ENCODE measurements at places on chromosomes 1 and 21.

DNA sequence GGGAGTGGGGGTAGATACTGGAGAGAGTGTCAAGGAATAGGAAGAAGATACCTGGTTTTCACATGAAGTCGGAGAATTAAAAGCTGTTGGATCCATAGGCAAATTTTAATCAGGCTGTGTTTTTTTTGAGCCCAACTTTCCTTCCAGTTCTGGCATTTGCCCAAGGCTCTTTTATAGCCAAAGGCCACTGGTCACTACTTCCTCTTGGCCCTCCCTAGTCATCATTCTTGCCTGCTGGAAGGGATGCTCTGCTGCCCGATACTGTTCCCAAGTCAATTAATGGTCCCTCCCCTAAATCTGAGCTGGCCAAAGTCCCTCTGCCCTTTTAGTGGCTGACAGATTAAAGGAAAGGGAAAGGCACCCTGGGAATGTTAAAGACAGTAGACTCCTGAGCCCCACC lies 102.8 kb upstream of the ZNF648 start:
- DNase-seq = no peak

- no peak for DNase-seq
Measured at GRCh38 chr21:32834916-32835235, 63.3 kb upstream of the PAXBP1 start.

GRCh38 chr1:116827607-116828105 lies 73.4 kb downstream of the CD2 start:
- no peak for DNase-seq

DNA sequence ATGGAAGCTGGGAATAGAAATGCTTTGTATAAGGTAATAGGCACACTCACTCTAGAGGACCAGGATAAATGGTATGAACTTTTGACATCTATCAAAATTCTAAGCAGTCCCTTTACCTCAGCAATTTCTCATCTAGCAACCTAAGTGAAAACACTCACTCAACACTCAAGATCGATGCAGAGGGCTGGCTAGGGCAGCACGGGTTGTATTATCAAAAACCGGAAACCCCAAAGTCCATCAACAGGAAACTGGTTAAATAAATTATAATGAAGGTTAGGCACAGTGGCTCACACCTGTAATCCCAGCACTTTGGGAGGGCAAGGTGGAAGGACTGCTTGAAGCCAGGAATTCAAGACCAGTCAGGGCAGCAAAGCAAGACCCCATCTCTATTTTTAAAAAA lies 9.4 kb downstream of the USP48 start:
- no peak for DNase-seq

GRCh38 chr1:150498342-150498741 lies 9.6 kb upstream of the ECM1 start:
- DNase-seq = no peak

DNA sequence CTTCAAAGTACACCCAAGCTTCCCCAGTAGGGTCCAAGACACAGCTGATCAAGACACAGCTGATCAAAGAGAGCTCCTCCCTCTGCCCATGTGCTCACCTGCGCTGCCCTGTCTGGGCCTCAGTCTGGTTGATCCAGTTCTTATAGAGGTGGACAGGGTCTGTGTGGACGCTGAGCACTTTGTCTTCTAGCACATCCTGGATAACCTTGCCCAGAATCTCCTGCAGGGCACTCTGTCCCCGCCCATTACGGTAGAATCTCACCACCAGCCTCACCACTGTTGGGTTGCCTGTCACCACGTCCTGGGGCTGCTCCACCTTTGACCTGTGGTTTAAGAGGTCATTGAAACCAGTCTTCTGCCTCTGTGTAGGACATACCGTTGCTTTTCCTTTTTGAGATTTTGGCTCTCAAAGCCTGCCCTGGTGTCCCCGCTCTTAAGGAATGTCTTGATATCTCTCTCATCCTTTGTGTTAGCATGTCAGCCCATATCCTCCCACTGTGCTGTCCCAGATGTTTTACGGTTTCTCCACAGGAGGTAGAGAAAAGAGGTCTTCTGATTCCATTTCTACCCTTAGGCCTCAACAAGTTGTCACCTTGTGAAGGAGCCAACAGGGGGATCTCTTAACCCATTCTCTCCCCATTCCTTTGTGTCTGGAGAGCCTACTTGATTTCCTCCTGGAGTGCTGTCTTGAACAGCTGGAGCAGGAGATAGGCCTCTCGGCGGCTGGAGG lies 33.5 kb downstream of the IQGAP3 start:
- no peak for DNase-seq

DNA sequence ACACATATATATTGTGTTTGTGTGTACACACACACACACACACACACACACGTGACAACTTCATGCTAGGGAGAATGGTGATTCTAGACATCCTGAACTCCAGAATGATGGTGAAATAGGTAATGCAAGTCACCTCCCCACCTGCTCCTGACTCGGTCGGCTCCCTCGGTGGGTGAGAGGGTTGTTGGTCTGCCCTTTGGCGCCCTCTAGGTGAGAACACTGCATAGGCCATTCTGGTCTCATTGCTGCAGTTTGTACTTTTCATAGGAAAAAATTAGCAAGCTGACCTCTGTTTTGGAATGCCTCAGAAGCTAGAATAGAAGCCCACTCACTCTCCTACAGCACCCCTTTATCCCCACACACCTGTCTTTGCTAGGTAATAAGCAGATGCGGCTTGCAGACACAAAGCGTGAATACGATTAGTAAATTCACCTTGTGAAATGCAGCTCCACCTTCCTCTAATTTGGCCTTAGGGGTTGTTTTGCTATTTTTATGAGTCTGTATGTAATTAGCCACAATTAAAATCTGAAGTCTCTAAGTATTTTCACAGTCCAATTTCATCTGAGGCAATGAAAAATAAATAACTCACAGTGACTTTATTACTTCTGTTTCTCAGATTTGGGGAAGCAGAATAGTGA lies 130.0 kb upstream of the KCNJ15 start:
- peak; percentile 27 for DNase-seq

DNA sequence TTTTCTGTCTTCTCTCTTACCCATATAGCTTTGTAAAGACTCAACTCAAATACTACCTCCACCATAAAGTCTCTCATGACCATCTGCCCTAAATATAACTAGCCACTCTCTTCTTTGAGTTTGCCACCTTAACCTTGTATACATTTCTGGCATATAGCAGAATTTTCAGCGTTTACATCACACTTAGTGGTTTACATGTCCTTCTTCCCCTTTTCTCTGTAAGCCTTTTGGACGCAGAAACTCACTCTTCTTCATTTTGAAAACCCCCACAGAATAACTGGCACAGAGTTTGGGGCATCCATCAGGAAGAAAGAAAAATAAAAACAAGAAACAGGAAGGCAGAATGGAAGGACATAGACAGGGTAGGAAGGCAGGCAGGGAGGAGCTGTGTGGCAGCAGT lies 131.8 kb upstream of the DUSP10 start:
- no peak for DNase-seq

DNA sequence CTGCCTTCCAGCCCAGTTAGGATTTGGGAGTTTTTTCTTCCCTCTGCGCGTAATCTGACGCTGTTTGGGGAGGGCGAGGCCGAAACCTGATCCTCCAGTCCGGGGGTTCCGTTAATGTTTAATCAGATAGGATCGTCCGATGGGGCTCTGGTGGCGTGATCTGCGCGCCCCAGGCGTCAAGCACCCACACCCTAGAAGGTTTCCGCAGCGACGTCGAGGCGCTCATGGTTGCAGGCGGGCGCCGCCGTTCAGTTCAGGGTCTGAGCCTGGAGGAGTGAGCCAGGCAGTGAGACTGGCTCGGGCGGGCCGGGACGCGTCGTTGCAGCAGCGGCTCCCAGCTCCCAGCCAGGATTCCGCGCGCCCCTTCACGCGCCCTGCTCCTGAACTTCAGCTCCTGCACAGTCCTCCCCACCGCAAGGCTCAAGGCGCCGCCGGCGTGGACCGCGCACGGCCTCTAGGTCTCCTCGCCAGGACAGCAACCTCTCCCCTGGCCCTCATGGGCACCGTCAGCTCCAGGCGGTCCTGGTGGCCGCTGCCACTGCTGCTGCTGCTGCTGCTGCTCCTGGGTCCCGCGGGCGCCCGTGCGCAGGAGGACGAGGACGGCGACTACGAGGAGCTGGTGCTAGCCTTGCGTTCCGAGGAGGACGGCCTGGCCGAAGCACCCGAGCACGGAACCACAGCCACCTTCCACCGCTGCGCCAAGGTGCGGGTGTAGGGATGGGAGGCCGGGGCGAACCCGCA lies at the start of gene PCSK9:
Gene PCSK9 (plus strand): TSS at position 207 of the 741 bp plus-strand sequence. CDS start 290 bp downstream, at position 497.
- DNase-seq = no peak

GRCh38 chr21:44962403-44962966 lies 22.7 kb downstream of the SLX9 start:
- DNase-seq = no peak

DNA sequence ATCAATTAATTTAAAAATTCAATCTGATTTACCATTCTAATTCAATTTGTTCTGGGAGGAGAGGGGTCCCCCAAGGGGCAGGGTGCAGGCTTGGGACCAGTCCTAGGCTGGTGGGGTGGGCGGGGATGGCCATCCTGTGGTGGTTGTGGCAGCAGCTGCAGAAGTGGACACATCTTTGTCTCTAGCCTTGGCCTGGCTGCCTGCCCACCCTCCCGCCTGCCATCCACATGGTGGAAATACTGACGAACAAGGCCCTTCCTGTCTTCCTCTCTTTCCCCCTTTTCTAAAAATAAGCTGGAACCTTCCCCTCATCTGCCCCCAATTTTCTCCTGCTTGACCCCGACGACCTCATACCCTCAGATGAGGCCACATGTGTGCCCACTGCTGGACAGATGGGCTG lies 130.9 kb downstream of the FOXD2 start:
- no peak for DNase-seq

DNA sequence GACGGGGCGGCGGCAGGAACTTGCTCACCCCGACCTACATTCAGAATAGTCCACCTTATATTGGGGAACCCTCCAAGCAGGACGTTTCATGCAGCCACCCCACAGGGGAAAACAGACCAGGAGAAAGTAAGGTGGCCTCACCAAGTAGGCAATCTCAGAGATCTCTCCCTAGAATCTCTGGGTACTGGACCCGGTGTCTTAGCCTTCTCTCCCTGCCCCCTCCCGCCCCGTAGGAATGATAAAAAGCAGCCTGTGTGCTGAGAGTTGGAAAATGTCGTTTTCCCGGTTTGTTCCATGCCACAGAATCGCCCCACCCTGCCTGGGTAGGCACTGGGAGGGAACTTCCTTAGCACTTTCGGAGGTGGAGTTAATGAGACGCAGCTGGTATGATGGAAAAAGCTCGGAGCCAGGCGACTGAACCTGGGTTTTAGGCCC lies 789 bp upstream of the PTPN14 start:
- no peak for DNase-seq

DNA sequence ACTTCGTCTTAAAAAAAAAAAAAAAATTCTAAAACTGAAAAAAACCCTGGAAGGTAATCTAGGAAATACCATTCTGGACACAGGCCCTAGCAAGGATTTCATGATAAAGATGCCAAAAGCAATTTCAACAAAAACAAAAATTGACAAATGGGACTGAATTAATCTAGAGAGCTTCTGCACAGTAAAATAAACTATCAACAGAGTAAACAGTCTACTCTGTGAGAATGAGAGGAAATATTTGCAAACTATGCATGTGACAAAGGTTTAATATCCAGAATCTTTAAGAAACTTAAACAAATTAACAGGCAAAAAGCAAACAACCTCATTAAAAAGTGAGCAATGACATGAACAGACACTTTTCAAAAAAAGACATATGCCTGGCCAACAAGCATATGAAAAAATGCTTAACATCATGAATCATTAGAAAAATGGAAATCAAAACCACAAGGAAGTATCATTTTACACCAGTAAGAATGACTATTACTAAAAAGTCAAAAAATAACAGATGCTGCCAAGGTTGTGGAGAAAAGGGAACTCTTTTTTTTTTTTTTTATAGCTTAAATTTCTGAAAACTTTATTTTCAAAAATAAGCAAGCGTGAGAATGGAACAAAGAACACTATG lies 29.4 kb upstream of the RNPC3 start:
- DNase-seq = no peak

DNA sequence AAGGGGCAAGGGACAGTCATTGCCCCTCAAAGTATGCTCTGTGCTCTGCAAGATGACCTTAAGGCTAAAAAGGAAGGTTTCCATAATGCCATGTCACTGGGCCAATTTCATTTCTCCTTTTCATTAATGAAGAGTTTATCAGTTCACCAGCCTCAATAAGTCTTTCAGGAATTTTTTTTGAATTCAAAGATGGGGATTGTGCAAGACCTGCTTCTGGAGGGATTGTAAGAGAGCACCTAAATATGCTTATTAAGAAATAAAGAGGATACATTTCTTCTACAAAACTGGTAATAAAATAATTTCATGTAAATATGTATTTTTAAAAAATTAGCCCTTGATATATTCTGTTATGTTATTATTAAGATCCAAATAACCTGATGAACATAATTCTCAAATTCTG lies 86.8 kb upstream of the RGS4 start:
- no peak for DNase-seq

GRCh38 chr1:118945489-118945888 lies 42.7 kb downstream of the TBX15 start:
- no peak for DNase-seq

GRCh38 chr1:25222606-25223005 lies 9.7 kb downstream of the SYF2 start:
- no peak for DNase-seq

- no peak for DNase-seq
Measured at GRCh38 chr1:14946684-14947238, 206.8 kb upstream of the TMEM51 start.

DNA sequence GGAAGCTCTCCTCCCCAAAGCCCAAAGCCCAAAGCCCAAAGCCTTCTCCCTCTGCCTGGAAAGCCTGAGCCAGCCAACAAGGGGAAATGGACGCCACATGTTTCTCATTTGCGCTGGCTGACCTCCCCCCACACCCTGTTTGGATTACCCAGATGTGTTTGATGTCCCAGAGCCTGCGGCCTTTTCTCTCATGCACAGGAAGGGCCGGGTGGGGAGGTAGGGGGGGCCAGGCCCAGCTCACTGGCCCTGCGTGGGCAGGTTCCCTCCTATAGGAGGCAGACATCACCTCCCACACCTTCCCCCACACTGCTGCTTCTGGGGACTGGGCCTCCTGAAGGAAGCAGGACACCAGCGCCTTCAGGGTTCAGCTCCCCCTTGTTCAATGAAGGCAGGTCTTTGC lies 116.3 kb downstream of the NAV1 start:
- no peak for DNase-seq

- DNase-seq = no peak
Measured at GRCh38 chr1:16900751-16901150, 5.0 kb downstream of the RNU1-2 start.

DNA sequence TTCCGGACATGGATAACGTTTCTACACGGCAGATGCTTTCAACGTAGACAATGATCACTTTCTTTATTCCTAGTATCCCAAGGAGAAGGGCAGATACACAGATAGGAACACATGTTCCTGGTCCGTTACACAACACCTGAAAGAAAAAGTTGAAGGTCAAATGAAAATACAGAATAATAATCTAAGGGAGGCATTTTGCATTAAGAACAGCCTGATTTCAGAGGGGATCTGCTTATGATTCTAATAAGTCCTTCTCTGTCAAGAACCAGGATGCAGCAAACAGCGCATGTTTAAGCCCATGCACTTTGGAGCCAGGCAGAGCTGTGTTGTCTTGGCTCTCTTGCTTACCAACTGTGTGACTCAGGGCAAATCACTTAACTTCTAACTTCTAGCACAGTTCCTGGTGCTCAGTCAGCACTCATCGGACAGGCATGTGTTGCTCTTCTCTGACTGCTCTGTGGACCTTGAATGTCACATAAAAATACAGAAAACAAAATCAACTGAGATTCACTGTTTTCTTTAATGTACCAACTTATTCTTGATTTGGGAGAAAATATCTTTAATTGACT lies 56.3 kb upstream of the CNN3 start:
- DNase-seq = no peak

GRCh38 chr1:8016210-8016894 lies 9.8 kb downstream of the ERRFI1 start:
- DNase-seq = no peak
